Activated T-helper 2 cell treated with anti-CD3 and anti-CD28 coated beads, Interferon-gamma antibody, Interleukin-2, Interleukin-4, amounts not matched to agents 10 μg/mL and 5 μg/mL and 100 μg/mL, durations not matched to agents 14 hours and 24 hours and 36 hours (primary cell): ENCODE measurements at places on chromosomes 11 and 22. TPM values are rescaled to one million over a fixed set of nuclear protein-coding genes. Genes with fewer than 3 reads are reported as not detected.

DNA sequence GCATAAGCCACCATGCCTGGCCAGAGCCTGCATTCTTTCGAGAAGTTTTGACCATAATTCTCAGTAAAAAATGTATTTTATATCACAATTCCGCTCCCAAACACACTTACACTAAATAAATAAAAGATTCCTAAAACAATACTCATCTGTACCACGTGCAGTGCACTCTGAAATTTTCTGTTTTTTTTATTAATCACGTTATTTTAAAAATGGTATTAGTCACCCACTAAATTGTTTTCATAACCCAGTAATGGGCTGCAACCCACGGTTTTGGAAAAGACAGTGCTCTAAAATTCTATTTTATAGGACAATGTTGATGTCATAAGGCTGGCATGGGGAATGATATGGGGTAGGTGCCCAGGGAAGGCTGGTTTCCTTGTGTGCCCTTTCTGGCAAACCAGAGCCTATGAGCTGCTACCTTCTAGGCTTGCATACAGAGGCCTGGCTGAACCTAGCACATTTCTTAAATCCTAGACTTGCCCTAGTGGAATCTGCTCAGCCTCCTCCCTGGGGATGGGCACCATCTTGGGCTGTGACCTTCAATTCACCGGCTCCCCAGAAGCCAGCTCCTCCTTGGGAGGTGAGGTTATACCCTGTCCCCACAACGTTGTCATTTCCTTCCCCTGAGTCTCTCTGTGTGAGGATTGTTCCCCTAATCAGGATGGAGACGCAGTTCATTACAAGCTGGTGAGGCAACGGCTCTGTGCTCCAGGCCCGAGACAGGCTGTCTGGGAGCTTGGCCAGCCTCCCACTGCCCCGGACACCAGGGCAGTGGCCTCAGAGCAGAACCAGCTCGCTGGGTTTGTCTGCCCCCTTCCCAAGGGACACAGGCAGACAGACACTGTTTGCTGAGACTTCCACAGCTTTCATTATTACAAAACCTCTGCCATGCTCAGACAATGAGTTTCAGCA is 116.5 kb upstream of the NAV2 start:
- DNase-seq, result no peak
- H3K4me1 ChIP-seq, result no peaks in the 10 kb centered on the region
- no peaks in the 10 kb centered on the region for H3K27me3 ChIP-seq
- no peak overlapping the region for H3K27ac ChIP-seq

The SLC29A2 gene
- total RNA-seq, result 18.7 and 19.1 TPM in 2 replicates

The ZNRF3 gene
- 0.82 and 1.1 TPM in 2 replicates for total RNA-seq

The MMP13 gene
- total RNA-seq, result not detected in 2 replicates

DNA sequence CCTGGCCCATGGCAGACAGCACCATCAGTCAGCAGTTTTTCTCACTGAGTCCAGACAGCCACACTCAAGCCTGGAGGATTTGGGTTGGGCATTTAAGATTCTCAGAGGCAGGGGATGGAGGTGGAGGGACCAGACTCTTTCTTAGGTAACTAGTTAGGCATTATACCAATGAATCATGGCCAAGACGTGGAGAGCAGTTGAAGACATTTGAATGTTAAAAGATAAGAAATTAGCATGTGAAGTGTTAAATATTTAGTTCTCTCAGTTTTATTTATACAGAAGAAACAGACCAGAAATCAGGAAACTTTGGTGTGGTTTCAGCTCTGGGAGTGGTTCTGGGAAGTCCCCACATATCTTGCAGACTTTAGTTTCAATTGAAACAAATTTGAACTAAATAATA is 9.9 kb downstream of the GTF2H1 start:
- H3K36me3 ChIP-seq, result peaks cover 70% of the 10 kb centered on the region
- H3K27ac ChIP-seq, result peak overlapping the region; percentile 80
- no peaks in the 10 kb centered on the region for H3K27me3 ChIP-seq

- H3K4me3 ChIP-seq, result no peak overlapping the region
- no peaks in the 10 kb centered on the region for H3K4me1 ChIP-seq
- no peaks in the 10 kb centered on the region for H3K36me3 ChIP-seq
- no peak overlapping the region for H3K27ac ChIP-seq
These were observed 15.0 kb upstream of the MUC15 start for GRCh38 chr11:26587073-26587472.

- H3K36me3 ChIP-seq, result no peaks in the 10 kb centered on the region
- no peak for DNase-seq
- no peak overlapping the region for H3K27ac ChIP-seq
- H3K4me3 ChIP-seq, result no peak overlapping the region
- peaks cover 26% of the 10 kb centered on the region for H3K27me3 ChIP-seq
These were observed 709 bp upstream of the KCNE3 start for GRCh38 chr11:74468058-74468457.

The LMNTD2 gene
- total RNA-seq, result 1.1 and 1.3 TPM in 2 replicates

- H3K27me3 ChIP-seq, result no peaks in the 10 kb centered on the region
- DNase-seq, result no peak
- no peak overlapping the region for H3K27ac ChIP-seq
- H3K4me1 ChIP-seq, result peaks cover 12% of the 10 kb centered on the region
These were observed 17.9 kb upstream of the YPEL1 start for GRCh38 chr22:21753374-21754111.

GRCh38 chr11:6653097-6653496 is 2.5 kb downstream of the DCHS1 start:
- H3K4me3 ChIP-seq, result no peak overlapping the region
- H3K27me3 ChIP-seq, result peaks cover 16% of the 10 kb centered on the region
- no peak for DNase-seq
- H3K27ac ChIP-seq, result no peak overlapping the region
- peaks cover 3% of the 10 kb centered on the region for H3K4me1 ChIP-seq

- H3K27ac ChIP-seq, result no peak overlapping the region
- peaks cover 25% of the 10 kb centered on the region for H3K4me1 ChIP-seq
- no peak for DNase-seq
- no peaks in the 10 kb centered on the region for H3K36me3 ChIP-seq
- H3K27me3 ChIP-seq, result peaks cover 57% of the 10 kb centered on the region
- no peak overlapping the region for H3K4me3 ChIP-seq
These were observed 91.7 kb downstream of the TP53I11 start for GRCh38 chr11:44858796-44859527.

The NTM gene
- not detected in 2 replicates for total RNA-seq

- no peak overlapping the region for H3K4me3 ChIP-seq
- no peak for DNase-seq
- no peaks in the 10 kb centered on the region for H3K4me1 ChIP-seq
- no peaks in the 10 kb centered on the region for H3K27me3 ChIP-seq
- no peak overlapping the region for H3K27ac ChIP-seq
These were observed 102.3 kb upstream of the PITPNB start for GRCh38 chr22:28021116-28021997.

The EPS8L2 gene
- 17.8 and 24.6 TPM in 2 replicates for total RNA-seq

- H3K36me3 ChIP-seq, result no peaks in the 10 kb centered on the region
- DNase-seq, result no peak
- H3K27me3 ChIP-seq, result no peaks in the 10 kb centered on the region
- H3K4me3 ChIP-seq, result no peak overlapping the region
These were observed 509.9 kb downstream of the NTM start for GRCh38 chr11:131880316-131880715.

The TIGD3 gene
- 1.3 and 1.6 TPM in 2 replicates for total RNA-seq

DNA sequence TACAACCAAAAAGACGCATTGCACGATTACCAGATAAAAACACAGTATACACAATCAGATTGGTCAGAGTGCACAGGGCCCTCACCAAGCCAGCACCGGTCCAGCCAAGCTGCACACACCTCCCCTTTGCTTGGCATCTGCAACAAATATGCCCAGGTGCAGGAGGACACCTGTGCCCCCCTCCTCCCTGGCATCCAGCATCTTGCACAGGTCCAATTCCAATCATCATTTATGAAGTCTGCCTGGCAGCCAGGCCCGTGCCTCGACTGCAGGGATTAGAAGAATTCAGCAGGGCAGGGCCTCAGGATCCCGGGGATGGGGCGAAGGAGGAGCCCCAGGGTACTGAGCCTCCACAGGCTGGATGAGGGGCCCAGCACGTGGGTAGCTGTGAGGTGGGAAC is 302.1 kb downstream of the CTTN start:
- no peaks in the 10 kb centered on the region for H3K4me1 ChIP-seq
- DNase-seq, result no peak
- H3K27ac ChIP-seq, result no peak overlapping the region
- no peaks in the 10 kb centered on the region for H3K36me3 ChIP-seq
- no peak overlapping the region for H3K4me3 ChIP-seq

The PHOX2A gene
- total RNA-seq, result not detected in 2 replicates

GRCh38 chr11:113895367-113896155 is 9.0 kb upstream of the HTR3B start:
- H3K4me1 ChIP-seq, result peaks cover 3% of the 10 kb centered on the region
- no peaks in the 10 kb centered on the region for H3K36me3 ChIP-seq
- H3K27ac ChIP-seq, result no peak overlapping the region
- DNase-seq, result no peak

The KRTAP5-8 gene
- not detected in 2 replicates for total RNA-seq

- peak overlapping the region; percentile 86 for H3K27ac ChIP-seq
- DNase-seq, result no peak
- no peaks in the 10 kb centered on the region for H3K36me3 ChIP-seq
- H3K4me3 ChIP-seq, result no peak overlapping the region
- no peaks in the 10 kb centered on the region for H3K27me3 ChIP-seq
- peaks cover 11% of the 10 kb centered on the region for H3K4me1 ChIP-seq
These were observed 830 bp upstream of the SPDYC start for GRCh38 chr11:65169164-65169641.

GRCh38 chr11:390175-390574 is 3.8 kb upstream of the PKP3 start:
- H3K4me3 ChIP-seq, result no peak overlapping the region
- no peaks in the 10 kb centered on the region for H3K36me3 ChIP-seq
- H3K4me1 ChIP-seq, result no peaks in the 10 kb centered on the region

GRCh38 chr22:23678133-23678532 is 12.7 kb upstream of the RGL4 start:
- H3K27ac ChIP-seq, result no peak overlapping the region
- H3K36me3 ChIP-seq, result peaks cover 18% of the 10 kb centered on the region
- H3K4me1 ChIP-seq, result peaks cover 3% of the 10 kb centered on the region

DNA sequence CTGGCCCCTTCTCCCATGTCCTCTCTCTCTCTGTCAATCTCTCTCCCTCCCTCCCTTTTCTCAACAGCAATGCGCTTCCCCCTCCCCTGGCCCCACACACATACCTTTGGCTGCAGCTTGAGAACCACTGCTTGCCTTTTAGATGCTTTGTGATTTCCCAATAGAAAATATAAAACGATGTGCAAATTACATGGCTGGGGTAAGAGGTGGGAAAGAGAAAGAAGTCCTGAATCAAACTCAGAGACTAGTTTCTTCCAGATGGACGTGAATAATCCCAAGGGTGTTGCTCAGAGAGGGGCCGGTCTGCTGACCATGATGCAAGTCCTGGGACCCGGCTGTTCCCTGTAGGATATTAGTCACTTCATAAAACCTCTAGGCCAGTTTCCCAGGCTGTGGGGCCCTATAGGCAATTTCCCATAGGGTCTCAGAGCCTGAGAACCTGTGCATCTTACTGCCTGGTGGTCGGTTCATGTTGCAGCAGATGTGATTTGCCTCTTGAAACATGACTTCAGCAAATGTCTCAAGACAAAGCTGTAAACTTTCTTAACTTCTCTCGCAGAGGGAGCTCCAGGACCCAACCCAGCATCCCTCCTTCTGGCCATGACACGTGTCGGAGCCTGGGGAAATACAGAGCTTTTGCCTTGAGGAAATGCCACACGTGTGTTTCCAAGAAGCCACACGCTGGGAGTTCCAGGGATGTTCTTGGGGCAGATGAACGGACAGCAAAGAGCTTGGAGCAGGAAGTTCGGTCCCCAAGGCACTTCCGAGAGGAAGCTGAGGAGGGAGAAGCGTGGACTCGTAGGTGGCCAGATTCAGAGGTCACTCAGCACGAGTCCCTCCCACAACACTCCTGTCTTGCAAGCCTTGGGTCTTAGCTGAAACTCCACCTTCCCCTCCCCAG is 34.5 kb upstream of the ETS1 start:
- no peak overlapping the region for H3K4me3 ChIP-seq
- H3K4me1 ChIP-seq, result peaks cover 64% of the 10 kb centered on the region
- no peak overlapping the region for H3K27ac ChIP-seq
- no peaks in the 10 kb centered on the region for H3K27me3 ChIP-seq
- H3K36me3 ChIP-seq, result no peaks in the 10 kb centered on the region

DNA sequence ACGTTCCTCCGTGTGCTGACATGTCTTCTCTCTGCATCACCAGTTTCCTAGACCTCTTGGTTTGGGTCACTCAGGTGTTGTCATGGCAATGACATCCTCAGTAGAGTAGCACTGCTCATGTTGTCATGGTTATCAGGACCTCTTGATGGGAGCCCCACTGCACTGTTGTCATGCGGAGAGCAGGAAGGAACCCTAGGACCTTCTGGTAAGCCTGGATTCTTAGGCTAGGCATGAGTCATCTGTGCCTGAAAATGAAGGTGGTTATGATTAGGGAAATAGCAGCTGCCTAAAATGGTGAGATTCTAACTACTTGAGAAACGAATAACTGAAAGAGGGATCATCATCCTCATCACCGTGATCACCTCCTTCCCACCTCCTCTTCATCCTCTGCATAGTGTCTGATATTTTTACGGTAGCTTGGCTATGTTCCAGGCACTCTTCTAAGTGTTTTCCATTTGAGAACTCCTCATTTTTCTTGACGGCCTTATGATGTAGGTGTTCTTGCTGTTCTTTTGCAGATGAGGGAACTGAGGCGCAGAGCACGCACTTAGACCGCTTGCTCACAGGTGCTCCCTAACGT is 858.4 kb downstream of the NTM start:
- H3K4me3 ChIP-seq, result no peak overlapping the region
- DNase-seq, result no peak
- no peaks in the 10 kb centered on the region for H3K36me3 ChIP-seq
- H3K27me3 ChIP-seq, result no peaks in the 10 kb centered on the region

GRCh38 chr11:23423656-23424055 is 563.4 kb upstream of the CCDC179 start:
- no peaks in the 10 kb centered on the region for H3K27me3 ChIP-seq
- H3K4me1 ChIP-seq, result no peaks in the 10 kb centered on the region
- H3K27ac ChIP-seq, result no peak overlapping the region
- H3K36me3 ChIP-seq, result no peaks in the 10 kb centered on the region
- no peak for DNase-seq
- no peak overlapping the region for H3K4me3 ChIP-seq

GRCh38 chr11:134646561-134646960 is 234.5 kb upstream of the B3GAT1 start:
- no peak overlapping the region for H3K27ac ChIP-seq
- no peaks in the 10 kb centered on the region for H3K4me1 ChIP-seq
- no peak overlapping the region for H3K4me3 ChIP-seq
- DNase-seq, result no peak
- peaks cover 13% of the 10 kb centered on the region for H3K27me3 ChIP-seq
- no peaks in the 10 kb centered on the region for H3K36me3 ChIP-seq
